ENCODE measurements at places on chromosomes 6 and 20. TPM values are rescaled to one million over a fixed set of nuclear protein-coding genes. Genes with fewer than 3 reads are reported as not detected.

The SALL4 gene
- 4.4 TPM for polyA plus RNA-seq

The TMEM74B gene
- 5.0 TPM for polyA plus RNA-seq

The MROH8 gene
- 7.1 TPM for polyA plus RNA-seq

The ZCCHC3 gene
- 41.0 TPM for polyA plus RNA-seq

The ADGRF5 gene
- polyA plus RNA-seq = 24.4 TPM

The VSTM2L gene
- 2.1 TPM for polyA plus RNA-seq

The TRIM10 gene
- polyA plus RNA-seq = 0.29 TPM

The MRAP2 gene
- polyA plus RNA-seq = 4.1 TPM

The BHLHE23 gene
- not detected for polyA plus RNA-seq

The PRRT1 gene
- polyA plus RNA-seq = 3.7 TPM

The TCP11 gene
- 1.9 TPM for polyA plus RNA-seq

The COL9A1 gene
- polyA plus RNA-seq = 34.0 TPM

The EPHA7 gene
- 42.6 TPM for polyA plus RNA-seq

The MYL9 gene
- polyA plus RNA-seq = 232 TPM

The GCLC gene
- polyA plus RNA-seq = 23.6 TPM

The CHRNA4 gene
- 5.6 TPM for polyA plus RNA-seq

GRCh38 chr6:106290954-106291353 lies 34.6 kb downstream of the ATG5 start:
- DNase-seq = no peak

DNA sequence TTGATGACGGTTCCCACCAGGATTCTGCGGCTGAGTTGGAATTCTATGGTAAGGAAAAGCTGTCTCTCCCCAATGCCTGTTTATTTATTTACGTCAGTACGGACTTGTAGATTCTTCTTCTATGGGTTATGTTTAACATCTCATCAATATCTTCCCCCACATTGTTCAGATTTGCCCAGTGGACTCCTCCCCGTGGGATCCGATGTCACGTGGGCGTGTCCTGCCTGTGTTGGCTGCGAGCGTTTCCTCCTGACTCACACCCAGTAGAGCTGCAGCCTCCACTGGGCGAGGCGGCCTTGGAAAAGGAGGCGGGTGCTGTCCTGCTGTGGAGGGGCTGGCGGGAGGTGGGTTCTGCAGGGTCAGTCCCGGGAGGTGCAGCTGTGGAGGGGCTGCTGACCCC lies 46.8 kb upstream of the SLCO4A1 start:
- no peak for DNase-seq

DNA sequence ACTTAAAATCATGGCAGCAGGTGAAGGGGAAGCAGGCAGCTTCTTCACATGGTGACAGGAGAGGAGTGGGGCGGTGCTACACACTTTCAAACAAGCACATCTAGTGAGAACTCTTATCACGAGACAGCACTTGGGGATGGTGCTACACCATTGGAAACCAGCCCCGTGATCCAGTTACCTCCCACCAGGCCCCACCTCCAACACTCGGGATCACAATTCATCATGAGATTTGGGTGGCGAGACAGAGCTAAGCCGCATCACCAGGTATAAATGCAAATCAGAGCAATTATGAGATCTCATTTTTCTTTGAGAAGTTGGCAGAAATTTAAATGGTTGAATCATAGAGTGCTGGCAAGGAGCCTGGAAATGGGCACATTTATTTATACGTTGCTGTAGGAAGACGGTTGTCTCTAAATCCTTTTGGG lies 31.4 kb downstream of the IGF2R start:
- no peak for DNase-seq

GRCh38 chr6:52994839-52995088 lies 320 bp downstream of the GSTA4 start:
- peak; percentile 91 for DNase-seq

DNA sequence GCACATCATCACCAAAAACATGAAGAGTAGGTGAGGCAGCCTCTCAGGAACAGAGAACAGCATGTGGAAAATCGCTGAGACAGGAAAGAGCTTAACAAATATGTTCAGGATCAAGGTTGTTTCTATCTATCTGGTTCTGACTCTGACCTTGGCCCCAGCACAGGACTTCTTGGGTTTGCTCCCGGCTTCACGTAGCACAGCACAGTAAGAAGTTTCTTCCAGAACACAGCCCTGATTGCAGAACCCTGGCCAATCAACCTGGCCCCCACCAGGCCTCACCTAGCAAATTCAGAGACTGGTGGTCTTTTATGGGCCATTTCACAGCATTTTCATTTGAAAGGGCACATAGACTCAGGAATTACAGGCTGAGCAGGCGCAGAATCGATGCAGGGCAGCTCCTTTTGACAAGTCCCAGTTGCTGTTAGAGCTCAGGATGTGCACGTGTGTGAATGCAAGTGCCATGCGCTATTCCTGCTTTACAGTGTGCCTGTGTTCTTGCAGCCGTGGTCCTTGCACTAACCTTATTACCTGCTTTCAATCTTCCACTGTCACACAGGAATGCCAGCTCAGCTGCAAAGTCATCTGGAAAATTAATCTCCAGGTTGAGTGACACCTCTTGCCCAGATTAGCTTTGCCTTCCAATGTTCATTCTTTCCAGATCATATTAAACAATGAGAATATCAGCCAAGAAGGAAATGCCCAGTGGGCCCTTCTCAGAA lies 100.5 kb upstream of the SLC2A12 start:
- DNase-seq = no peak

- no peak for DNase-seq
Measured at GRCh38 chr20:53579581-53580375, 13.9 kb downstream of the ZNF217 start.

GRCh38 chr20:728256-728944 lies 39.9 kb downstream of the SLC52A3 start:
- DNase-seq = peak; percentile 50

DNA sequence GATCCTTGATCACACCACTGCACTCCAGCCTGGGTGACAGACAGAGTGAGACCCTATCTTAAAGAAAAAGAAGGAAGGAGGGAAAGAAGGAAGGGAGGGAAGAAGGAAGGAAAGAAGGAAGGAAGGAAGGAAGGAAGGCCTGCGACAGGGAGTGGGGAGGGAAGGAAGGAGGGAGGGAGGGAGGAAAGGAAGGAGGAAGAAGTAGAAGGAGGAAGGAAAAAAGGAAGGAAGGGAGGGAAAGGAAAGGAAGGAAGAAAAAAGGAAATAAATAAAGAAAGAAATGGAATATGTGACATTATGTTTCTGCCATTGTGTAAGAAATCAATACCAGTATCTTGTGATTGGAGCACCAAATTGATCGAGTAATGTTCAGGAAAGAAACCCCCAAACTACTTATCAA lies 16.2 kb downstream of the PHACTR2 start:
- no peak for DNase-seq

- DNase-seq = no peak
Measured at GRCh38 chr6:123417535-123417934, 219.2 kb downstream of the TRDN start.

GRCh38 chr6:148307405-148307804 lies 35.2 kb upstream of the SASH1 start:
- no peak for DNase-seq

GRCh38 chr6:143078468-143079324 lies 18.0 kb downstream of the AIG1 start:
- no peak for DNase-seq

DNA sequence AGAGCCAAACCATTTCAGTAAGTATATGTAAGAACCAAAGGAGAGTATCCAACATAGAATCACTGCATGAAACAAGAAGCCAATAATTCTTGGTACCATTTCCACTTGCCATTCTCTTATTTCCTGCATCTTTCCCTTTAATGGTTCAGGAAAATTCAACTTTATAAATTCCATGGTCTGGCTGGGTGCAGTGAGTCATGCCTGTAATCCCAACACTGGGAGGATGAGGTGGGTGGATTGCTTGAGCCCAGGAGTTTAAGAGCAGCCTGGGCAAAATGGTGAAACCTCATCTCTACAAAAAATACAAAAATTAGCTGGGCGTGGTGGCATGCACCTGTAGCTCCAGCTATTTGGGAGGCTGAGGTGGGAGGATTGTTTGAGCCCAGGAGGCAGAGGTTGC lies 21.2 kb downstream of the NHLRC1 start:
- no peak for DNase-seq

DNA sequence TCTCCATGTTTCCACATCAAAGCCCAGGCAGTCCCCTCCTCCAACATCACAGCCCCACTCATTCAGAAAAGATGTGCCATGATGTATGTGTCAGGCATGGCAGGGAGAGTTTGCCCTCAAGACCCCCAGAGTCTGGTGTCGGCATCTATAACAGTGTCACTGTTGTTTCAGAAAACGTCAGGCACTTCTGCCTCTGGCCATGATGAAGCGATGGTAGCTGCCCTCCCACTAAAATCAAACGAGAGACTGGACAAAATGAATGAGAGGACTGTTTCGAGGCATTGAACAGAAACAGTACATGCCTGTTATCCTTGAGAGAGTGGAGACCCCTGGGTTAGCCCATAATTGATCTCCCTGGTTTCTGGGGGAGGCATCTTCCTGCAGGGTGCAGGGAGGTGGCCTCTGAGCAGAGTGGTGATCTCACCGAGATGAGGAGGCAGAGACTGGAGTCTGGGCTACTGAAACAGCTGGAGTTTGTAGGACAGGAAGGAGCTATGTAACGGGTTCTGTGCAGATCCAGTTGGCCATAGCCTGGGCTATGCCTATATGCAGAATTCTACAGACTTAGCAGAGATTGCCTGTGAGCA lies 144.5 kb downstream of the SYCP2 start:
- DNase-seq = no peak

- no peak for DNase-seq
Measured at GRCh38 chr6:84872996-84873723, 108.8 kb upstream of the TBX18 start.

GRCh38 chr20:13148402-13148801 lies 72.7 kb upstream of the ISM1 start:
- DNase-seq = no peak

- no peak for DNase-seq
Measured at GRCh38 chr6:142839686-142840040, 105.3 kb downstream of the HIVEP2 start.

DNA sequence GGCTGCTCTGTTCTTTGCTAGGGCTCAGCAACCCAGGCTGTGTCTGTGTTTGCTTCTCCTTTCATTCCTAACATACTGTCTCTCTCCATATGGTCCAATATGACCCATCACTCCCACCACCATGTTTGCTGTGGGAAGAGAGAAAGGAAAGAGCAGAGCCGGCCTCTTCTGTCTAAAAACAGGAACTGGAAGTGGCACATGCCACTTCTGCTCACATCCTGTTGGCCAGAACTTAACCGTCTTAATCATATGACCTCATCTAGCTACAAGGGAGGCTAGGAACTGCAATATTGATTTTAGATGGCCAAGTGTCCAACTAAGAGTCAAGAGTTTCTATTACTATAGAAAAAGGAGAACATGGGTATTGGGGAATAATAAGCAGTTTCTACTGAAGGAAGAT lies 212.5 kb upstream of the CHD6 start:
- DNase-seq = no peak

GRCh38 chr20:64107736-64108457 lies 532 bp upstream of the NPBWR2 start:
- no peak for DNase-seq

DNA sequence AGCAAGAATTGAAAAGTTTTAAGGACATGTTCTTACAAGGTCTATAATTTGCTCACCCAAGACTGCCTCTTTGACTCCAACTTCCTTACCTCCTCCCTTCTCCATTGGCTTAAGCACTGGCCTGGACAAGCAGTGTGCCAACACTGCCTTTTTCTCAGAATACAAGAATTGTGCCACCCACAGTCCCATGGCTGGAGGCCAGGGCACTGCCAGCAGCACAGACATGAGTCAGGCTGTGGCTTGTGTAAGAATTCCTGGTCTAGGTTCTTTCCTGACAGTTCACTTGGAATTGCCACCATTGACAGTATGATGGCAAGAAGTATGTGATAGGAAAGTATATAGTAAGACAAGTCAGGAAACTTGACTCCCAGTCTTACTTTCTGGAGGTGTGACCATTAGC lies 202.7 kb upstream of the MARCKS start:
- DNase-seq = no peak

- DNase-seq = no peak
Measured at GRCh38 chr6:106279179-106279578, 46.4 kb downstream of the ATG5 start.

GRCh38 chr20:14536738-14537137 lies 199.3 kb upstream of the FLRT3 start:
- no peak for DNase-seq

GRCh38 chr20:53934421-53935343 lies 135.7 kb downstream of the BCAS1 start:
- DNase-seq = no peak

DNA sequence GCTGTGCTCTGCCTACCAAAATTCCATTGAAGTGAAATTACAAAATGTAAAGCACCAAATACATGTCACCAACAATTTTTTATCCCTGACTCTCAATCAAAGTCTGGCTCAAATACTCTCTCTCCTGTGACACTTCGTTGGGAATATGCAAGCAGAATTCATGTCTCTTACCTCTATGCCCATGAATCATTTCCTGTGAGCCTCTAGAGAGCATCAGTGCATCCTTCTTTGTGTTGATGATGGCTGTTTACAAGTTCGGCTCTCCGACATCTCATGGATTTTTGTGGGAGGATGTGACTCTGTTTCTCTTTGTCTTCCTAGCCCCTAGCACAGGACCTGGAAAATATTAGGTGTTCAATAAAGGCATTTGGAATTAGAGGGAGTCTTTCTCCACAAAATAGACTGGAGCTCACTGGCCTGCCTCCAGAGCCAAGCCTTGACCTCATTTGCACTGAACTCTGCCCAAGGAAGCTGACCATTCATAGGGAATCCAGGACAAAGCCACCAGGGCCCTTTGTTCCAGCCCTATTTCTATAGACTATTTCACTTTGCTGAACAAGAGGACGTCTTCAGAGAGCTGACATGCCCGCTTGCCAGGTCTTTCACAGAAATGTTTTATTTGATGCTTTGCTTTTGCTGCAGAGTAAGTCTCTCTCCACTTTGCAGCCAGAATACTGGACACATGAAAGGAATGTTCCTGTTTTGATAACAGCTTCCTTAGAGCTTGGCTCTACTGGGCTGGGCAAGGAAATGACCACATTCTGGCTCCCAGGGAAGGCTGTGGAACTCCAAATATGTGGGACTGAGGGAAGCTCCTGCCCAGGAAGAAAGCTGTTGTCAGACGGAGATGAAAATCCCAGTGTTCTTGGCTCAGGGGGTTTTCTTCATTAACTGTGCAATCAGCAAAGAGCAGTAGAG lies 194.5 kb upstream of the CDYL start:
- DNase-seq = no peak

- no peak for DNase-seq
Measured at GRCh38 chr6:84685983-84686584, 78.3 kb downstream of the TBX18 start.

DNA sequence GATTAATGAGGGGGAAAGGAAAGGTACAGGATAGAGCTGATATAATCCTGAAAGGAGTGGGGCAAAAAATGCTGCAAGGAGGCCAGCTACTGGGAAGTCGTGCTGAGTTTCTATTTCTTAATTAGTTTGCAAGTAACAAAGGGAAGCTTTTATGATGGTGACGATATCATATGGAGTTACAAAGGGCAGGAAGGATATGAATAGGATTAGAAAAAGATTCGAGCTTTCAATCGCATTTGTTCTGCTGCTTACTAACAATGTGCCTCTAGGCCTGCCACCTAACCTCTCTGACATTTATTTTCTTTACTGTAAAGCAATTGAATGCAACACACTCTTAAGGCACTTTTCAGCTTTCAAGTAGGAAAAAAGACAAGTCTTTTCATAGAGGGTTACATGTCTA lies 219.2 kb downstream of the CLVS2 start:
- DNase-seq = no peak

- no peak for DNase-seq
Measured at GRCh38 chr20:23477223-23477622, 13.7 kb upstream of the CST8 start.

All from left renal cortex interstitium (tissue), 4 donors.